ENCODE measurements at places on chromosomes 2 and 18.

DNA sequence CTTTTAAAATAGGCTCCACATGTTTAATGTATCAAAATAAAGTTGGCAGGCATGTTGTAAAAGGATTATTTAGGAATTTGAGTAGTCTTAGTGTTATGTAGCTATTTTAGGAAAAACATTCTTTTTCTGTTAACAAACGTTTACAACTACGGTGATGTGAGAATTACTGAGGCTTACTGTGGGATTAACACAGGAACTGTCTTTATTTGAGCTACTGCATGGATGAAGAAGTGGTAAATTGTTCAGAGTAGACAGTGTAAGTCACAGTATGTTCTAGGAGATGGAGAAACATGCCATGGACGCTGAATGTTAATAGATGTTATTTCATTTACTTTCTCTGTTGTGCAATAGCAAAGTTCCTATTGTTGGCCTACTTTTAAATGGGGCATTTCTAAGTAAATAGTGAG, 1.6 kb downstream of the PPM1B start:
- peak; percentile 25 for DNase-seq

GRCh38 chr2:31735716-31736115, 155.0 kb upstream of the SRD5A2 start:
- DNase-seq = no peak

DNA sequence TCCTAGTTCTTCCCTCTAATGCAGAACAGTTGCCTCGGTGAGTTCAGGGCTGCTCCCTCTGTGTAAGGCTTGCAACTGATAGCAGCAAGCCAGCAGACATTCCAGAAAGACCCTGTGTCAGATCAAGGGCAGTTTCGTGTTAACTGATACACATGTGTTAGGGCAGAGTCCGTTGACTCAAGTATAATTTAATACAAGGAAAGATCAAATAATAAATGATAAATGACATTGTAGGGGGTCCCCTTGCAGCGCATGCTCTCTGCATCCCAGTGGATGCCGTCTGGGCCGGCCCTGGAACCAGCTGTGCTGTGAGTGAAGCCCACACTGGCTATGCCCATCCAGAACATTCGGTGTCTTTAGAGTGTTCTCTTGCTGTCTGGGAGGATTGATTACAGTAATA, 180.3 kb downstream of the AGAP1 start:
- no peak for DNase-seq

DNA sequence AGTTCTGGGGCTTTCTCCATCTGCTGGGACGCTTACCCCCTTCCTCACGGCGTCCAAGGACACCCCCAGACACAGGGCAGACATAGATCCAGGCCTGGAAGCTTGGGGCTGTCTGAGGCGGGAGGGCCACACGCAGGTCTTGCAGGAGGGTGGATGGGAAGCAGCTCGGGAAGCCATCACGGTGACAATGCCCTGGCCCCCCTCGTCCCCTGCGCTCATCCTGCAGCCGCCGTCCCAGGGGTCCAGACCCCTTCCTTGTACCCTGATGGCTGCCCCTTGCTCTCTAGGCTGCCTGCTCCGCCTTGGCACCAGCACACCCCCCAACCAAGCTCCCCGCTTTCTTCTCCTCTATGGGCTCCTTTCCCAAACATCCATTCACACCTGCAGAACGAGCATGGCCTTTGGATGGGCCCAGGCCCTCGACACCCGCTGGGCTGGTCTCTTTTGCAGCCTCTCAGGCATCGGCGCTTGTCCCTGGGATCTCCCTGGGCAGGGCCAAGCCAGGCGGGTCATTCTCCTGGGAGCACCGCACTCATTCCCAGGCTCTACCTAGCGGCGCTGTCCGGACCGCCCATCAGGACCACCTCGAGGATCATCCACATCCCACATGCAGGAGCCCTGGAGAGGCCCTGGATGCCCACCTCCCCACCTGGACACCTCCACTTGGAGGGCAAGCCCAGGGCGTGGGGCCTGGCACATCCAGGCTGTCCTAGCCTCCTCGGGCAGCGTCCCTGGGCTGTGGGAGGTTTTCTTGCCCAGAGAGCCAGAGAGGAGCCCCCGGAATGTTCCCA, 274.9 kb downstream of the NDUFA10 start:
- no peak for DNase-seq

DNA sequence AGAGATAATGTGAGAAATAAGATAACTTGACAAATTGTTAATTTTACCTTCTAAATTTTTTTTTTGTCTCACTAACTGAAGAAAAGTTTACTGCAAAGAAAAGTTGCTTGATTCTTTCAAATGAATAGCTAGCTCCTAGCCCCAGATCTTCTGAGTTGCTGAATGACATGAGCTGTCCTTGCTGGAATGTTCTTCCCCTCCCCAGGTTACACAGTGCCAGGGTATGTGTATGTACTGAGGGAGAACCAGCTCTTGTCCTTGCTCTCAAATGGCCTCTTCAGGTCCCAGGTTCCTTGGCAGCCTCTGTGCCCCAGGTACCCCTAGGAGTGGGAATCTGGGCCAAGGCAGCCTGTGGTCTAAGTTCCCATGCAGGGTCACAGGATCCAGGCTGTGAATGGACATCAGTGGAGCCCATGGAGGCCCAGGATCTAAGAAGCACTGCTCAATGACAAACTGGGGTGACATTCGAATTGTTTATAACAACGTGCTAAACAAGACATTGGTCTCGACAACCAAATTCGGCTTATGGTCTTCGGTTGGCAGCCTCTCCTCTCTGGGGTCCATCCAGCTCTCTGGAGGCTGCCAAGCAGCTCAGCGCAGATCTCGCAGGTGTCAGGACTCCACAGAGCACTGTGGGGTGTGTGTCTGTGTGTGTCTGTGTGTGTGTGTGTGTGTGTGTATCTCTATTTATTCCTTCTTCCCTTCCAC, 17.1 kb upstream of the INO80C start:
- DNase-seq = no peak

DNA sequence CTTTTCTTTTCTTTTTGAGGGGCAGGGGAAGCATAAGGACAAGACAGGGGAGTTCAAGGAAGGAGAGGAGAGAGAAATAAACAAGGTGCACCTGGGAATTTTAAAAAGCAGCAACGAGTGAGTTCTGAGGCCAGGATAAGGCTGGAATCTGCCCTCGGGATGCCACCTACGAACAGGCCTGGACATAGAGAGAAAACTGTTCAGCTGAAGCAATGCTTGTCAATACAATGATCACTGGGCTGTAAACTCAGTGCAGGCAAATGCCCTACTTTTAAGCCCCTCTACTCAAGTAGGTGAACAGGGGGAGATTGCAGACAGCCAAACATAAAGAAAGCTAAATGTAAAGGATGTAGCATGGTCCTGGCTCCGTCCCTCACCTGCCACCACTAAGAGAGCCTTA, 330.5 kb downstream of the ETAA1 start:
- DNase-seq = no peak

- DNase-seq = peak; percentile 37
These were observed 808.1 kb downstream of the RNF144A start for GRCh38 chr2:7725171-7725849.

- no peak for DNase-seq
These were observed 81.5 kb downstream of the EFEMP1 start for GRCh38 chr2:55842046-55842445.

GRCh38 chr2:20199633-20200270, 25.2 kb downstream of the SDC1 start:
- DNase-seq = peak; percentile 54

- DNase-seq = no peak
These were observed 22.3 kb downstream of the COX7A2L start for GRCh38 chr2:42338567-42339190.

GRCh38 chr2:51213826-51214225, 181.9 kb upstream of the NRXN1 start:
- no peak for DNase-seq

DNA sequence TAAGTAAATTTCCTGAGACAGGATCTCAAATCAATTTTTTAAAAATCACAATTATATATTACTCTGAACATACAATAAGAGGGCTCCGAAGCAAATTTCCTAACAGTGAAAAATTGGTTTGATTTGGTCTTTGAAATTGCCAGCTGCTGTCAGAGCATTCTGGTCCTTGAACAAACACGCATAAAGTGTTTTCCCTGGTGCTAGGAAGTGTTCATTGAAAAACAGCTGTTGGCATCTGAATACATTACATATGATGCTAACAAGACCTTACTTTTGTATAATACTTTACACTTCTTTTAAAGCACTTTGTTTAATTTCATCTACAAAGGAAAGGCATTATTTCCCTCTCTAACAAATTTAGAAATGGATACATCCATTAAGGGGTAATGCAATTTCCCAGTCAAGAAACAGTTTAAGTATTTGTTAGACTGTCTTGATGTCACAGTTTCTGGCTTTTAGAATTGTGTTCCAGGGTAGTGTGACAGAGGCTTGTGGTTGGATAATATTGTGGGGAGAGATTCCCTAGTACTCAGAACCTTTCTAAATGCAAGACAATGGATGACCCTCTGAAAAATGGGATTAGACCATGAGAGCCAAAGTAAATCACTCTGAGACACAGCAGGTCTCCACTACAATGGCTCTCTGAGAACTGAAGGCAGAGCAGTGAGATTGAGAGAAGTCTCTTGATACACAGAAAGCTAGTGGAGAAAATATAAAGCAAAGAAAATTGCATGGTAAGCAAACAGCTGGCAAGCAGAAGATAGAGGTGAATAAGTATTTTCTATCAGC, 299.0 kb downstream of the TRIB2 start:
- no peak for DNase-seq

DNA sequence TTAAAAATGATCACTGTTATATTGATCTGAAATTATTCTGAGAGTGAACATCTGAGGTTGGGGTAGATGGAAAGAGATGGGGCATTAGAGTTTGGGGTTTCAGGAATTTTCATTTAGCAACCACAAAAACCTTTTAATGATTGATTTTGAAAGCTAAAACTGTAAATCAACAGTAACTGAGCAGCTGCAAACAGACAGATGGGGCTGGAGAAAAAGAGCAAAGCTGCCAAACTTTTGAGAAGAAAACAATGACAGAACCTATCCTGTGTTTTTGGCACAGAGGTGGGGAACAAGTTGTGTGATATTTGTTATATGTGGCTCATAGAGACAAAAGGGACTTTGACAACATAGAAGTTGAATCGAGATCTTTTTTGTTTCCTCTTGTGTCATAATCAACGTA, 415.8 kb upstream of the DSEL start:
- DNase-seq = no peak

- no peak for DNase-seq
These were observed 5.4 kb downstream of the B3GNT2 start for GRCh38 chr2:62201307-62201706.

DNA sequence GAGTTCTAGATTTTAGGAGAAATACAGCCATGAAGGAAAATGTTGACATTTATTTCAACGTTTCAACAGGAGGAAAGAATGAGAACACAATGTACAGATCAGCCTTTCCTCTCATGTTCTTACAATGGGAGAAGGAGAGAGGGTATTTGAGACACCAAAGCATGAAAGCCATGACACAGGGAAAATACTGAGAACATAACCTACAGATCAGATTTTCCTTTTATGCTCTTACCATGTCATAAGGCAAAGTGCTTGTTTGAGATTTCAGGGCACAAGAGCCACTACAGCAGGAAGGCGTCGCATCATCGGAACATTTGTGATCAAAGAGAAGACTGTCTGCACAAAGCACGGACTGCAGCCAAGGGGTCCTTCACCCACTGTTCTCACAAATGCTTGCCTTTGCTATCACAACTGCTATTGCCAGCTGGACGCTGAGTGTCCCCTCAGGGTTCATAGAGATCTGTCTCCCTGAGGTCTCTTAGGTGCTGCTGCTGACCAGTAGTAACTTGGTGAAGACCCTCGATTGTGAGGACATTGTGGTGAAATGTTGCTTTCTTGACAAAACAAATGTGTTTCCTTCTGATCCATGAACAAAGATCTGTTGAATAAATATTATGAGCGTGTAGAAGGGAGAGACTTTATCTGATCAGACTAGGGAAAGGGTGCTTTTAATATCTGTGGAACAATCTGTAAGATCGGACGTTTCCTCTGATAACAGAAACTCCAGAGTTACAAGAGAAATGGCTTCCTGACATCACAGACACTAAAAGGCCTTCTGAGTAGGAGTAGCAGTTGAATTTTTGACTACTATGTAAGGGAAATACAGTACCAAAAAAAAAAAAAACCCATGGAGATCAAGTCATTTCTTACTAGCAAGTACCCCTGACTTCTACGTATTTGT, 6.4 kb upstream of the IL1RL1 start:
- DNase-seq = no peak

DNA sequence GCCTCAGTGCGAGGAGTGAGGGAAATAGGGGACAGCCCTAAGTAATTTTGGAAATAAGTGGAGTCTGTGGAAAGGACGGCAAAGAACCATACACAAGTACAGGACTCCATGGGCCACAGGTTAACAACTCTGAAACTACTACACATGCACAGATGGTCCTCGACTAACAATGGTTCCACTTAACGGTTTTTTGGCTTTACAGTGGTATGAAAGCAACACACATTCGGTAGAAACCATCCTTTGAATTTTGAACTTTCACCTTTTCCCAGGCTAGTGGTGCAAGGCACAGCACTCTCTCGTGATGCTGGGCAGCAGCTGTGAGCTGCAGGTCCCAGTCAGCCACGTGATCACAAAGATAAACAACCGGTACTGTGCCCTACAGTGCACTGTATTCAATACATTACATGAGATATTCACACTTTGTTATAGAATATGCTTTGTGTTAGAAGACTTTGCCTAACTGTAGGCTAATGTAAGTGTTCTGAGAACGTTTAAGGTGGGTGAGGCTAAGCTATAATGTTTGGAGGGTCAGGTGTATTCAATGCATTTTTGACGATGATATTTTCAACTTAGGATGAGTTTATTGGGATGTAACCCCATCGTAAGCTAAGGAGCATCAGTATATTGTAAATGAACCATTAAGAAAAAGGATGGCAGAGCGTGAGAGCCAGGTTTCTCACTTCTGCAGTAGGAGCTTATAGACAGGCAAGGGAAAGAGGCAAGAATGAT, 44.6 kb downstream of the TBC1D8 start:
- no peak for DNase-seq

- DNase-seq = peak; percentile 39
These were observed 762 bp downstream of the HDAC4 start for GRCh38 chr2:239399921-239400595.

DNA sequence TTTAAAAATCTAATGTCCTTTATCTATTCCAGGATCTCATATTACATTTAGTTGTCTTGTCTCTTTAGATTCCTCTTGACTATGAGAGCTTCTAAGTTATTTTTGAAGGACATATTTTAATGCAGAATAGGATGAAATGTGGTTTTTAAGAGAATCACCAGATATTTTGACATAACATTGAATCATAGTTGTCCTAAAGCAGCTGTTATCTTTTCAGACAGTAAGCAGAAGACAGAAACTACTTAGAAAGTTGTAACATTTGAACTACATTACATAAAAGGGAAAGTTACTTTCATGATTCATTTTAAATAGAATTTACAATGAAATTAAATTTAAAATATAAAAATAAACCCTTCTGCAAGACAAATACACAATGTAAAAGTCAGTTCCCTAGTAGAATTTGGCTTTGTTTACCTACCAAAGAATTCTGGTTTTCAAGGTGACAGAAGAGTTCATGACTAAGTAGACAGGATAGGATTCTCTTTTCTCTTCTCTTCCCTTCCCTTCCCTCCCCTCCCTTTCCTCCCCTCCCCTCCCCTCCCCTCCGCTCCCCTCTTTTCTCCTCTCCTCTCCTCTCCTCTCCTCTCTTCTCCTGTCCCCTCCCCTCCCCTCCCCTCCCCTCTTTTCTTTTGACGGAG, 186.0 kb downstream of the DIS3L2 start:
- no peak for DNase-seq
